Stimulated activated CD8-positive, alpha-beta memory T cell treated with anti-CD3 and anti-CD28 coated beads, Interleukin-4, amount 100 ng/mL, for 1 hour (primary cell): ENCODE measurements at places on chromosomes 4 and X.

DNA sequence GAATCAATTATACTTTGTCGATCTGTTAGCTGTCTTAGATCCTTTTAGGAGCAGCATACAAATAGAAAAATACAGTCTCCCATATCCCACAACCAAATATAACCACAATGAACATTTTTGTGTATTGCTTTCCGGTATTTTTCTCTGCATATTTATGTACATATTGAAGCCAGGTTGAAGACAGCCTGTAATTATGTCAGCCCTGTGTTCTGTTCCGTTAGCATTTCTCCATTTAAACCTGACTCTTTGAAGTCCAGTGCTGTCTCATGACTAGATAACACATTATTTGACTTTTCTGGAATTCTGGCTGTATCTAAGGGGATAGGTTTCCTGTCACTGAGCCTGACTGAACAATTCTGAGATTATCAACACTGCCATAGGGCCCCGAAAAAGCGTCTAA lies 4.0 kb upstream of the SLC34A2 start:
- DNase-seq = no peak

DNA sequence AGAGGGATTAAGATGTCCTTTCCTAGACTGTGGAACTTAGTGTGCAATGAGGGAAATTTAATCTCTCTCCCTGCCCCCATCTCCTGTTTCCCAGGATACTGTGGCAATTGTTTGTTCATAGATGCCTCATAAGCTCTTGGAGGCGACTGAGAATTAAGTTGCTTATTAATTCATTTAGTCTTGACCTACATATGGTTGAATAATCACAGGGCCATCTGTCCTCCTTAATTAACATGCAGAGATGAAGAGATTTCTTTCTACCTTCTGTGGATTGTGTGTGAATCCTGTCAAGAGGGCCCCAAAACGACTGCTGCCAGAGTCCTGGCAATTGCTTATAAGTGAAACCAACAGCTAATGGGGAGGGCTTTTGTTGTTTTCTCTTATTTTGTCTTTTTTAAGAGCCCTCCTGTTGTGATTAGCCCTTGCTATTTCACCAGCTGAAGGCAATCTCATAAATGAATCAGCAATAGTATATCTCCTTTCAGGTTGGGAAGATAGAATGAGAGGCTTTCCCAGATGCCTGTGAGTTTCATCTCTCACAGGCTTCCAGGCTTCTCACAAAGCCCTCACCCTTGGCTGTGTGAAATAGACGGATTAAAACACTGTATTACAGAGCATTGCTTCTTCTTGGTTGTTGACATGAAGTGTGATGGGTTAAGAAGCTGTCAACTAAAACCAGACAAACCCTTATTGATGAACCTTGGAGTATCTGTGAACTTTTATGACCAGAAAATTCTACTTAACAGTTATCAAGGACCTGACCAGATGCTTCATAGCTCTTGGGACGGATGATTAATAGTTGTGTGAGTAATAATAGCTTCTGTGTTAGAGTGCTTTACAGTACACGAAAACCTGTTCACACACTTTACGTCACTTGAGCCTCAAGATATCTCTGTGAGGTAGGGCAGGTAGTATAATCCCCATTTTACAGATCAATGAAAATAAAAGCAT lies 58.5 kb downstream of the PGRMC2 start:
- no peak for DNase-seq

- DNase-seq = no peak
Observed at GRCh38 chrX:10697616-10698317, 77.4 kb upstream of the MID1 start.

DNA sequence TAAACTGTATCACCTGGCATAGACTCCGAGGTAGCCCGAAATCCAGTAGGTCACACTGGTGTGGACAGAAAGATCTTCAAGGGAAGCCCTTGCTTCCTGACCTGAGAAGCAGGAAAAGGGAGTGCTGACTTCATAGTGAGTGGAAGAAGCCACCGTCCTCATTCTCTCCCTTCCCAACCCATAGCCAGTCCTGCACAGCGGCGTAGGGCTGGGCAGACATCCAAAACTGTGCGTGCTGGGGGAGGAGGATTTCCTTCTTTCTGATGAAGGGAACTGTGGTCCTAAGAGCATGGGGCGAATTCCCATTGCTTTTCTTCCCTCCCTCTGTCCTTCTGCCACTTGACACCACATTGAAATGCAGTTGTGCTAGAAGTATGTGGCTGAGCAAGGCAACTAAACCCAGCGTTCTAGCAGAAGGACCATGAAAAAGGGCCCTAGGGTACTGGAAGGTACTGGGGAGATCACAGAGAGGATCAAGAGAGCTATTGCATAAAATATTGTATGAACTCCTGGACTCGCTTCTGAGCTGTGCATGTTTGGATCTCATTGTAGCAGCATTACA lies 66.9 kb downstream of the STOX2 start:
- no peak for DNase-seq

DNA sequence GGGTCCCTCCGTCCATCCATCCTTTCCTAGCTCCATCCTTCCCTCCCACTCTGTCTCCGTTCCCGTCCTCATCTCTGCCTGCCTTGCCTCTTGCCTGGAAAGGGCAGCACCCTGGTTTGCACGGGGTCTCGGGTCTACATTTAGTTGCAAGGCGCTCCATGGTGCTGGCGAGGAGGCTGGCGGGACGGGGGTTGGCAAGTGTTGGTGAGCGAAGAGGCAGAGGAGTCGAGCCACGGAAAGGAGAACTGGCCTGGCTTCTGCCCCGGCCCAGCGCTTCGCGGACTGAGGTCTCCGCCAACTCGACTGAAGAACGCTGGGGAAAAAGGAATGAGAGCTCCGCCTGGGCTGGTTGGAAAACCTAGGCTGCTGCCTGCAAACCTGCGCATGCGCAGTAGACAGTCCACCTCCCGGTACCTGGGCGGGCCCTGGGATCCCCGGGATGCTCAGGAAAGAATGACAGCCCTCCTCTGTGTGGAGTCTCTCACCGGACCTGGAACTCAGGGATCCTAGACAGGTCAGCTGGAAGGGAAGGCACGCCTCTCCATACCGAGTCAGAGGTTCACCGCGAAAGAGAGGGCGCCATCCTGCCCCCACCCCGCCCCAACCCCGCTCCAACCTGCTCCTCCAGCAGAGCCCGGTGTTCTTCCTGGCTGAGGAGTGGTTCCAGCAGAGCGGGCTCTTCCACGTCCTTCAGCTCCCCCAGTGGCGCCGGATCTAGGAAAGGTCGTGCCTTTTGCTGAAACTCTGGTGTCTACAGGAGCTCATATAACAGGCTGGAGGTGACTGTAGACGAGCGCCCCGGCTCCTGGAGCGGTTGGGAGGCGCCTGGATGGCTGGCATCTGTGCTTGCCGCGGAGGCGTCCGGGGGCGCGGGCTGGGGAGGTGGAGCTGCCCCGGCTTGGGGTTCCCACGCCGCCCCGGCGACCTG lies 6.0 kb downstream of the FRG2 start:
- DNase-seq = no peak

DNA sequence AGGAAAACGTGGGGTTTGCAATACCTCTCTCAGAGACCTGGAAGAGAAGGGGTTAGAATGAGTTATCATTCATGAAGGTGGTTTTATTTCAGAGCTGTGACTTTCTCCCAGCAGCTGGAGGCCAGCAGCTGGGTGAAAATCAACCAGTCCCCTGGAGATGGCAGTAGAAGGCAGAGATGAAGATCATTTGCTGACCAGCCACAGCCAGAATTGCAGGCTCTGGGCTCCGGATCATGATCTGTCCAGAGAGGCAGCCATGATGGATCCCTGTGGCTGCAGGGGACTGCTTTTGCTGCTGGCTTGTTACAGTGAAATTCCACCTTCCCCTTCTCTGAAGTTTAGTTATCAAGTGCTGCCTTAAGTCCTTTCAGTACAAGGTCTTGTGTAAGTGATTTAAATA lies 46.9 kb upstream of the TAB3 start:
- DNase-seq = no peak

- no peak for DNase-seq
Observed at GRCh38 chr4:10623241-10623640, 61.3 kb downstream of the CLNK start.

GRCh38 chr4:7155590-7156071 lies 36.7 kb upstream of the SORCS2 start:
- DNase-seq = no peak

- DNase-seq = no peak
Observed at GRCh38 chr4:68460085-68460484, 12.8 kb downstream of the TMPRSS11E start.

GRCh38 chr4:48195374-48195773 lies 61.3 kb upstream of the TXK start:
- DNase-seq = no peak

GRCh38 chrX:24085101-24085500 lies 30.3 kb downstream of the EIF2S3 start:
- DNase-seq = no peak

- DNase-seq = no peak
Observed at GRCh38 chr4:15186806-15187205, 184.5 kb downstream of the CPEB2 start.

GRCh38 chr4:10677796-10678497 lies 6.6 kb downstream of the CLNK start:
- DNase-seq = no peak
